Dermis lymphatic vessel endothelial cell (primary cell): ENCODE measurements at places on chromosomes 2 and 18. TPM values are rescaled to one million over a fixed set of nuclear protein-coding genes. Genes with fewer than 3 reads are reported as not detected.

The NEUROD1 gene
- not detected in 2 replicates for total RNA-seq

The ANKRD62 gene
- total RNA-seq: under 0.01 TPM in 1 of 2 replicates, not detected in the other

The GPBAR1 gene
- total RNA-seq: 0.09 TPM in 1 of 2 replicates, not detected in the other

The FAM228B gene
- total RNA-seq: 7.3 and 7.4 TPM in 2 replicates

The ZNF513 gene
- 6.4 and 6.8 TPM in 2 replicates for total RNA-seq

The ZSWIM2 gene
- total RNA-seq: not detected in 2 replicates

The HOXD12 gene
- total RNA-seq: not detected in 2 replicates

The TUBA4B gene
- not detected in 2 replicates for total RNA-seq

The DSC1 gene
- total RNA-seq: not detected in 2 replicates

The LTBP1 gene
- 165 and 213 TPM in 2 replicates for total RNA-seq

The STK11IP gene
- total RNA-seq: 6.3 and 11.0 TPM in 2 replicates

The SERPINB7 gene
- 0.22 TPM in 1 of 2 replicates, not detected in the other for total RNA-seq

The C2orf74 gene
- 11.5 and 12.9 TPM in 2 replicates for total RNA-seq

The MREG gene
- total RNA-seq: 1.1 TPM in 2 replicates

The L3MBTL4 gene
- 2.7 and 8.8 TPM in 2 replicates for total RNA-seq

The ATL2 gene
- total RNA-seq: 48.0 and 62.0 TPM in 2 replicates

The CYBRD1 gene
- 20.2 and 24.5 TPM in 2 replicates for total RNA-seq

The ANKRD30BL gene
- not detected in 2 replicates for total RNA-seq

The MSTN gene
- total RNA-seq: under 0.01 and 0.11 TPM in 2 replicates

The CEP76 gene
- total RNA-seq: 11.4 and 15.3 TPM in 2 replicates

The RESP18 gene
- total RNA-seq: not detected in 2 replicates

The RGPD4 gene
- total RNA-seq: not detected in 2 replicates

The GPC1 gene
- total RNA-seq: 5.0 and 11.4 TPM in 2 replicates

The MOB4 gene
- 27.0 and 33.8 TPM in 2 replicates for total RNA-seq

The LONRF2 gene
- total RNA-seq: under 0.01 TPM in 2 replicates
